Fibroblast of skin of abdomen (primary cell): ENCODE measurements at places on chromosomes 5 and 9.

GRCh38 chr9:21294364-21294774 is 10.7 kb downstream of the IFNA5 start:
- DNase-seq: peak; percentile 12

GRCh38 chr9:109907400-109907799 is 127.4 kb downstream of the PALM2AKAP2 start:
- DNase-seq: no peak

DNA sequence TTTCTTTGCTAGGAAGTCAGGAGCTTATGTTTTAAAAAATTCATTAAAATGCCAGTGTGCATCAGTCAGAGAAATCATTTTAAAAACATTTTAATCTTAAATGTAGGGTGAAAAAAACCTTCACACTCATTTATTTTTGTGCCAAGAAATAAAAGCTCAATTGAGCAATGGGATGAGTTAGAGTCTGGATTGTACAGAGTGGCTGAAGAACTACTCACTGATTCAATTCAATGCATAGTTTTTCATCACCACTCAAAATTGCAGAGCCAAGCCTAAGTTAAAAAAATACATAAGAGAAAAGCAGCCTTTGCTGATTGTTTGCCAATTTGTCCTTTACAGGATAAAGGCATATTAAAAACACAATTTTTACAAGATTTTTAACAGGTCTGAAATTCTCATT is 168.2 kb upstream of the DMRTA1 start:
- peak; percentile 4 for DNase-seq

- DNase-seq: peak; percentile 13
Measured at GRCh38 chr9:70510157-70510770, 95.8 kb upstream of the KLF9 start.

DNA sequence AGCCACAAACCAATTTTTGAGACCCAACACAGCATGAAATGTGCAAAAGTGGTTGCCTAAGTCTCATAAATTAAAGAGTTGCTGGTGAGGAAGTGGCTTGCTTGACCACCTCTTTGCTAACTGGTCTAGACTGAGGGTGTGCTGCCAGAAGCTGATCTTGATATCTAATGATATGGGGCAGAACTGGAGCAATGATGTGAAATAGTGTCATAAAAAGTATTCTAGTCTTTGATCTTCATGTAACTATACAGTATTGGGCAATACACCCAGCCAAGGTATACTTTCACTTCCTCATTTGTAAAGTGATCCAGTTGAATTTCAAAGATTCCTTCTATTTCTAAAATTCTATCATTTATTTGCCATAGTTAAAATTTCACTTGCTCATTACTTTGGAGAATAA is 5.9 kb upstream of the YTHDC2 start:
- DNase-seq: no peak

DNA sequence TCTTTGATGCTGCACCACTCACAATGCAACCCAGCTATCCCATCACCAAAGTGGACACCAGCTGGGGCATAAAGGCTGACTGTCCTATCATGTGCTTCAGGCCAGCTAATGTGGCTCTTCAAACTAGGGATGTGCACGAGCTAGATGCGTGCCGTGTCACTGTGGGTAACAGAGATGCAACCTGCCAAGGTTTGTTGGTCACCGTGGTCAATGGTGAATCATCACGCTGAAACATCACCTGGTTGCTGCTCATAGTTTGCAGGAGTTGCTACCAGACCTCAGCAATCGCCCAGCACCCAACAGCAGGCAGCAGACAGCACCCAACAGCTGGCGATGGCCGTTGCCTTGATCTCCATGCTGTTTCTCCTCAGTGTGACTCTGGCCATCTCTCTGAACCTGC is 2.1 kb upstream of the PCDHGA1 start:
- no peak for DNase-seq

GRCh38 chr5:157130925-157131324 is 11.7 kb downstream of the MED7 start:
- DNase-seq: no peak

GRCh38 chr9:73178044-73178443 is 26.4 kb downstream of the ANXA1 start:
- DNase-seq: no peak

- no peak for DNase-seq
Measured at GRCh38 chr5:169746147-169746694, 109.1 kb downstream of the DOCK2 start.

DNA sequence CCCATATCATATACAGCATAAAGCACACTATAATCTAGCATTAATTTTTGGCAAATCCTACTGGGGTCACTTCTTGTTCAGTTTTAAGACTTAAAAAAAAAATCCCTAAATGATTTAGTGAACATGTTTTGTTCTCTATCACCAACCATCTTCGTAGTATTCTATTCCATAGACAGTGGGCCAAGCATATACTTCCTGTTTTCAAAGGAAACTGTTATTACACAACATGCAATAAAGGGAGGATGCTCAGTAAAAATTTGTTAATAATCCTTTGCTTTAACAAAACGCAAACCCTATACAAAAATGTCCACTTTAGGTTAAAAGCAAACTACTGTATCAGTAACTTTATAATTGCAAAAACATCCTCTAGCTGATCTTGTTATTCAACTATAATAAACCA is 13.0 kb downstream of the CCNH start:
- DNase-seq: no peak

DNA sequence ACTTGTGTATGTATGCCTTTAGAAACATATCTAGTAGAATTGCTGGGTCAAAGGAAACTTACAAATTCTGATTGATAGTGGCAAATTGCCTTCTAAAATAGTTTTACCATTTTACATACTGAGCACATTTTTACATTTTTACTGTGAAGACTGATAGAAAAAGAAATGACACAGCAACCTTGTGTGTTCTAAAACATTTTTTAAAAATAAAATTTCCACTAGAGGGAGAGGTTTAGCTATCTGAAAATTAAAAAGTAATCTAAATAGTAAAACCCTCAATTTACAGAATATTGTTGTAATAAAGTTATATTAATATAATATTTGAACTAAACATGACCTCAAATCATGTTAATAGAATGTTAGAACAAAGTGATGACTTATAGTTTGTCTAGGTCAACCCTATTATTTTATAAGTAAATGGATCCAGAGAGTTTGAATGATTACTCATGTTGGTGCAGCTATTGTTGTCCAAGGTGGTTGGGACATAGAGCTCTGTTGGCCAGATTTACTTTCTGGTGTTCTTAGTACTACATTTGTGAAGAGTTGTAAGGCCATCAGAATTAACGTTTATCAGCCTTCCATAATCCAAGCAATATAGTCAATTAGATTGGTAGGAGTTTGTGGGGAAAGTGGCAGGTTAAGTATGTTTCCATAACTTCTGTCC is 17.2 kb downstream of the CENPP start:
- DNase-seq: peak; percentile 10

DNA sequence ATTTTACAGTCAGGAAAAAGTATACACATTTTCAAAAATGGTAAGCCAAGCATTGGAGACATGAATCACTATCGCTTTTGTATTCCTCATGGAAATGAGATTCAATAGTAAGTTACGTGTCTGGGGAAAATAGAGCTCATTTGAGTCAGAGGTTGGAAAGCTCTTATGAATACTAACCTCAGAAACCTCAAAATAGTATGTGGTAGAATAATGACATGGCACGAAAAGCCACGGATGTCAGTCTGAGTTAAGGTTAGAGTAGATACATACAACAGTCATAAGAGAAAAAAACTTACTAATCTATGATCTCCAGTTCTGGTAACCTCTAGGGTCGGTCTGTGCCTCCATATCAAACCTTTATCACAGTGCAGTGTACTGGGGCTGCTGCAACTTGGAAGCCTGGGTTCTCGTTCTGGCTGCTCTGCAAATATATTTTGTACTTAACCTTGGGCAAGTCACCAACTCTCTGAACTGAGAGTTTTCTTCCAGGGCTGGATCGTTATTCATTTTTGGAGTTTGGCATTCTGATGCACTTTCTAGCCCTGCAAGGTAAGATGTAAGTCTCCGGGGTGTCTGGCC is 31.8 kb downstream of the MAP1B start:
- DNase-seq: peak; percentile 96

GRCh38 chr5:82854956-82855355 is 222.2 kb downstream of the TMEM167A start:
- DNase-seq: no peak

DNA sequence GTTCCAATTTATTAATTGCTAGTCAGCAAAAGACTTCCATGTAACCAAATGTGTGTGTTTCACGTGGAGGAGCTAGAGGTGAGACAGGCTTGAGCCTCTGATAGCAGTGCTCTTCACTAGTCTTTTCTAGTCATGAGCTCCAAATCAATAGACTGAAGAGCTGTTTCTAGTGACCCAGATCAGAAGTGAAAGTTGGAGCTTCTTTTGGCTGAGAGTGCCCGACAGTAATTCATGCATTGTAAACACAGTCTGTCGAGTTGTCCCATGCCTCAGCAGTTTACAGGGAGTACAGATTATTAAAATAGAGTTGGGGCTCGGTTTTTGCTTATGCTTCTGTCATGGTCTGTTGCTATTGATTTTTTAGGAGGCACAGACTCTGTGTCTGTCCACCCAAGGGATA is 793.1 kb downstream of the DTWD2 start:
- no peak for DNase-seq

DNA sequence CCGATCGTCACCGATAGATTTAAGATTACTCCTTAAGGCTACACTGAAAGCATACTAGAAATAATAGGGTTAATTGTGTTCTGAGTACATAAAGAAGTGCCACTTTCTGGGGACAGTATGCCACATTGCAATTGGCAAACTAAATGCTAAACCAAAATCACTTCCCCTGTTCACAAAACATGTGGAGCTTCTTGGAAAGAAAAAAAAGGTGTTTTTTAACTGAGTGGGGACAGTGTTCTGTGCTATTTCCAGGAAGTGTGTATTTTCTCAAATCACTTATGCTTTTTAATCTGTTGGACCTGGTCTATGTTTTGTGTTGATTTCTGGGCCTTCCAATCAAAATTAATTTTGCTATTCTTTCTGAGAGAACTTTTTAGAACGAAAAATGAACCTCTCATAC is 149.3 kb upstream of the MPDZ start:
- DNase-seq: no peak

- DNase-seq: peak; percentile 39
Measured at GRCh38 chr9:76677481-76678055, 86.7 kb upstream of the PCA3 start.

DNA sequence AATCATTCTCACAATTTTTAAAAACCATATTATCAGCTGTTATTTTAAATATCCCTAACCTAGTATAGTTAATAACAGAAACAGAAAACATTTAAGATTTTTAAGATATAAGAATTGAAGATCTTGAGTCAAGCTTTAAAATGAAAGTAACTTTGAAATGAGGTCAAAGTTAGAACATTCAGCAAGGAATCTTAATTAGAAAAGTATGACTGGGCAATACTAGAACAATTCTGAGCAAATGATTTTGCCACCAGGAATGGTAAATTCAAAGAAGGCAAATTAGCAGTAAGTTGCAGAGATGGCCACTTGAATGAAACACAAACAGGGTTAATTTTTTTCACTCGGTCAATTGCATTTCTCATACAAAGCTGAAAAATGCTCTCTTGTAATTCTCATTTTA is 117.9 kb downstream of the NXNL2 start:
- peak; percentile 49 for DNase-seq

- DNase-seq: no peak
Measured at GRCh38 chr5:171826132-171826531, 40.5 kb downstream of the SMIM23 start.

DNA sequence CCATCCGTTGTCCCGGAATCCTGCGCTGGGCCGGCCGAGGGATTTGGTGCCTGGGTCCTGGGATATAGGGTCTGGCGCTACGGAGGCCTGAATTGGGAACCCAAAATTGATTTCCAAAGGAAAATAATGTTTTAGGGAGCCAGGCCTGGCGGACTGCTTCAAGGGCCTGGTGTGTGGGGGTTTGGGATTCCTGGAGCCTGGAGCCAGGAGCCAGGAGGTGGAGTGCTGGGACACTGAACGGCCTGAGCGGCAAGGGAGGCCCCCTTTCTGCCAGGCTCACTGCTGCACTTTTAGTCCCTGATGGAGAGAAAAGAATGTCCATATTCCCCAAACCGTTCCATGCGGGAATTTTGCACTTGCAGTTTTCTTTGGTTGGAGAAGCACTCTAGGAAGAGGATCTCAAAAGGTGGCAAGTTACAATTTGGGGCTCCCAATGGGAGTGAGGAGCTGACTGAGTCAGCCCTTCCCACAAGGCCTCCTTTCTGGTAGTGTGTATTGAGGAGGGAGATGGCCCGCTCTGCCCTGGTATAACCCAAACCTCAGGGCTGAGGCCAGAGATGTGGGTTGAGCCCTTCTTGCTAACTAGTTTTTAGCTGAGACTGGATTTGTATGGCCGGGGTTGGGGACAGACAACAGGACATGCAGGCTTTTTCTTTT is 2.2 kb downstream of the LMX1B start:
- DNase-seq: no peak

GRCh38 chr5:174829511-174829864 is 105.1 kb downstream of the MSX2 start:
- DNase-seq: no peak

DNA sequence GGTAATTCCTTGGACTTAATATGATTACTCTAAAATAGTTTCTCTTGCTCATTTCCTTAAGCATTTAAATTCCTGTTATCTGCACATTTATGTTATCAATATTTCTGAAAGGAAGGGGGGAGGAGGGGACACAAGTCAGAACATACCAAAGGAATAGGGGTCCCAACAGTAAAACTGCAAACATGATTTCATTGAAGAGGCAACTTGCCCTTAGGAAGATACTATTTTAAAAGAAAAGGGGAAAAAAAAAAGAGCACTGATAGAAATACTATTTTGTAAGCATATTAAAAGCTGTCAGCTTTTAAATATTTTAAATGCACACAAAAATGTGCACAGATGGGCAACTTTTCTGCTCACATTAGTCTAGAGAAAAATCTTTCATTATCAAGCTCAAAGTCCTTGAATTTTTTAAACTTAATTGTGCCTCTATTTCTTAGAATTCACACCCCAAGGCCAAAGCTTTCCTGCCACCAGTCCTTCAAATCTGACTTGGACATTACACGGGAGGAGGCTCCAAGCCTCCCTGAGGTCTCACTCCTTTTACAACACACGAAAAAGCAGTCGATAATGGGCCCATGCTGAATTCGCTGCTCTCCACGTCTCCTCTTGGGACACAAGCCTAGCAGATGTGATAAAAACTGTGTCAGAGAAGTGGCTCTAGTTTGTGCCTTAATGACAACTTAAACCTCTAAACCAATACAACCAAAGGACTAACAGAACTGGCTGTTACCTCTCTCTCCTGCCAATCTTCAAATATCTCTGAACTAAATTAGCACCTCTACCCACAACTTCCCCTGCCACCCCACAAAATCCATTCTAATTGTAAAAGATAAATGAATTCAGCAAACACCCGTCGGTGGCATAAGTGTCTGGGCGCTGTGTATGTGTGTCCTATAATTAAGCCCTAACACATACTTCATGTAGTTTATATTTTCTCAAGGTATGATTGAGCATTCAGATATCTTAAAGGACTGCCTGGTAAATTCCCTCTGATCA is 154.3 kb downstream of the DENND1A start:
- DNase-seq: no peak
